ENCODE measurements at places on chromosomes 13 and 19. TPM values are rescaled to one million over a fixed set of nuclear protein-coding genes. Genes with fewer than 3 reads are reported as not detected.

C13orf42 gene
- not detected for polyA plus RNA-seq

PLPPR3 gene
- 1.3 TPM for polyA plus RNA-seq

ZNF681 gene
- 0.36 TPM for polyA plus RNA-seq

PDE4A gene
- polyA plus RNA-seq, result 5.1 TPM

IGSF23 gene
- 0.37 TPM for polyA plus RNA-seq

FBXO27 gene
- polyA plus RNA-seq, result 2.4 TPM

ZNF729 gene
- polyA plus RNA-seq, result not detected

SLC5A5 gene
- not detected for polyA plus RNA-seq

CARD8 gene
- polyA plus RNA-seq, result 22.4 TPM

TMEM38A gene
- 2.4 TPM for polyA plus RNA-seq

ZNF497 gene
- 0.06 TPM for polyA plus RNA-seq

SULT2A1 gene
- not detected for polyA plus RNA-seq

DNA sequence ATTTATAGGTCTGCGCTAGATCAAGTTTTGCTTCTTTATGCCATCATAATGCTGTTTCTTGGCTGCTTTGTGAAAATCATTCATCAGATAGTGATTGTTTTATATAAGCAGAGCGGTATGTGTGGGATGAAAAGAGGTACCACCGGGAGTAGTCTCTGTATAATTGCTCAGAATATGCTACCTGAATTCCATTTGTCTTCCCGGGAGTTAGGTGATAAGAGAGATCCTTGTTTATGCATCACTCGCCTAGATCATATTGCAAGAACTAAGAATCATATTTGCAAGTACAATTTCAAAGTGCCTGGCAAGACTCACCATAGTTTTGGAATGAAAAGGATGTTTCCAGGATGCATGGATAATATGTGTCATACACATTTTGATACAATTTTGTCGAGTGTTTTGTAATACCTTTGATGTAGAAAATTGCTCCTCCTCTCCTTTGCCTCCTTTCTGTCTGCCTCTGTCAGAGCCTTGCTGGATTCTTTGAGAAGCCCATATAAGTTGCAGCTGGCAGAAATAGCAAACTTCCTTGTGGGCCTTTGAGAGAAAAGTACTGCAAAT is 1306.0 kb upstream of the SLC10A2 start:
- no peak for DNase-seq

DNA sequence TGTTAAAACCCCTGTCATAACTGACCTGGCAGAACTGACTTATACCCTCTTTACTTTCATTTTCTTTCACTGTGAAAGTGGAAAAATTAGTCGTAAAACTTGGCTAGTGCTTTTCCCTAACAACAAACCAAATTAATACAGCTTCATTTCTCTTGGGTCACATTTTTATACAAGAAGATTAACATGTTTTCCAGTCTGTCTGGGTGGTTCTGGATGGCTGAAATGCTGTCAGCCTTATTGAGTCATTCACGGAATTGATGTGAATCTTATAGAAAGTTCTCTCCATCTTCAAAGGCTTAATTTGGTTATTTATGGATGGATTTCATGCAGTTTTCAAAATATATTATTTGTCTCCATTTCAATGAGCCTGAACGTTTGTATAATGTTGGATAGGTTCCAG is 440.0 kb downstream of the KCTD12 start:
- DNase-seq, result no peak

DNA sequence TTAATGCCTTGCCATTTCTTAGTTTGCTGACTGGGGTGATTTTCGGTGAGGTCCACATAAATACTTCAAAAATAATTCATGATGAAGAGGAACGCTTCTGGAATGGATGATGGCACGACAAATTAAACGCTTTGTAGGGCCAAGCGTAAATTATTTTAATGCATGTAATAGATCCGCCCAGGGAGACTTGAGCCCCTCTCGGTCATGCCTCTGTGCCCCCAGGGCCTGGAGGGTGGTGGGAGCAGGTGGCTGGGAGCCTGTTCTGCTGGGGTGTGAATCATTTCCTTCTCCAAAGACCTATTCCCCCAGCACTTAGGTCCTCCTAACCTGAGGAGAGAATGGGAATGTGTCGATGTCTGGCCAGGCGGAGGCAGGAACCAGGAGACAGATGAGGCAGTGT is 350.6 kb downstream of the ZNF536 start:
- no peak for DNase-seq

DNA sequence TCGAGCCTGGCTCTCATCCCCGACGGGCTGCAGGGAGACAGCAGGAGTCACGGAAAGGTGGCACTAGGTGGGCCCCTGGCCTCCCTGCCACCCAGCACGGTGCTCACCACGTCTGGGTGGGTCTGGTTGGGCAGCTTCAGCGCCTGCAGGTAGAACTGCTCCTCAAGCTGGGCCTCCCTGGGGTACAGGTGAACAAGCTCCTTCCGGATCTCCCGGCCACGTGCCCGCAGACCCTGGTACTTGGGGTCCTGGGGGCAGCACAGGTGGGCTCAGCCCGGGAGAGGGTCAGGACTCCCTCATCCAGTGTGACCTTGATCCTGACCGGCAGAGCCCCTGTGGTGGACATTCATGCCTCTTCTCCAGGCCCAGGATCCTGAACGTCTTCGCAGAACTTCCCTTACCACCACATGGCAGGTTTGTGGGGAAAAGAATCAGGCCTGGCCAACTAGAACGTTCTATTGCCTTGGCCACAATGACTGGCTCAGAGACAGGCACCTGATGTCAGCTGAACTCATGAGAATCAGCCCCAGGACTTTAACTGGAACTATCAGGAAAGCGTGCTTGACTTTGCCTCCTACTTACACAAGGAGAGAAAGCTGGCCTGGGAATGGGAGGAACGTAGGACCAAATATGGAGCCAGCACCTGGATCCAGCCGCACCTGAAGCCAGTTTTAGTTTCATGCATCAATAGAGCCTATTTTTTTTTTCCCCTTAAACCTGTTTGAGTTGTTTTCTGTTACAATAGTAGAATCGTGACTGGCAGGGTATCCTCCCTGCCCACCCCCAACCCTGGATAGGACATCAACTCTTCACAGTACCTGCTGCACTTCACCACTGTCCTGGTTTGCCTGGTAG is 8.9 kb downstream of the SARS2 start:
- DNase-seq, result no peak

GRCh38 chr13:113655346-113656002 is 2.5 kb downstream of the ATP4B start:
- DNase-seq, result no peak

- no peak for DNase-seq
These were observed 62.2 kb downstream of the ZAR1L start for GRCh38 chr13:32252812-32253438.

DNA sequence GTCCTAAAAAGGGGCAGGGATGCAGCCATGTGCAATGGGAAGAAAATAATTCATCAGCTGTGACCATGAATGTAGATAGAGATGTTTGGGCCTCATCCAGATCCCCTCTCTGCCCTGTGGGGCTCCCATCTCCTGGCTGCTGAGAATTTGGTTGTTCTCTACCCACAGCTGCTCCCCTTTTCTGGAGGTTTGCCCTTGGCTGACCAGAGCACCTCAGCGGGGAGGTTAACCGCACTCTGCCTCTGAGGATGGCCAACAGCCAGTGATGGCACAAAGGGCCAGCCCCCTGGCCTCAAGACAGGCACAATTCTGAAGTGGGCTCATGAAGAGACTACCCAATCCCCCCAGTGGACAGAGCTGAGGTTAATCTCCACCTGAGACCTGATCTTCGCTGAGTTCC is 61.5 kb upstream of the SERP2 start:
- no peak for DNase-seq

GRCh38 chr19:795073-795611 is 2.1 kb upstream of the PTBP1 start:
- DNase-seq, result no peak

DNA sequence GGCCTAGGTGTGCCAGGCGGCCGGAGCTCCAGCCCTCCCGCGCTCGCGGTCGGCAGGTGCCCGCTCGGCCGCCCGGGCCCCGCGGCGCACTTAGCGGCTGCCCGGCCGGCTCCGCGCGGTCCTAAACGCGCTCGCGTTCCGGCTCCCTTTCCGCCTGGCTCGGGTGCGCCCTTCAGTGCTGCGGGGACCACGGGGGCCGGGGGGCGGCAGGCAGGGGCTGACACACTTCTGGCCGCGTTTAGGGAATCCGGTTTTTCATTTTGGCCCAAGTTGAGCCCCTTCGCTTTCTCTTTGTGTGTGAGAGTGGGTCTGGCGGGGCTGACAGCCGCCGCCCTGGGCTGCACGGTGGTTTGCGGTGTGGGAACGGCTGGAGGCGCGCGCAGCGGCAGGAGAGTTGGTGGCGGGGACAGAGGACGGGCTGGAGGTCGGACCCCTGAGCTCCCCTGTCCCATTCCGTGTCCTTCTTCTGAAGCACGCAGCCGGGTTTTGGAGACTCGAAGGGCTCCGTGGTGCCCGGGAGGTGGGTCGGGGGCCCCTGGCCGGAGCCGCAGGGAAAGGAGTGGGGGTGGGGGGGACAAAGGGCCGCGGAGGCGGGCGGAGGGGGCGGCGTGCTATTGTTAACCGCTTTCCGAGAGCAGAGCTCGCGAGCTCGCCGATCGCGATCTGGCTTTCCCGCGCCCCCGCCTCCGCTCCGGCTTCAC is 3.1 kb downstream of the FGF9 start:
- DNase-seq, result no peak

- no peak for DNase-seq
These were observed 88.4 kb upstream of the OXGR1 start for GRCh38 chr13:97082461-97083207.

GRCh38 chr13:24897293-24897692 is 133.3 kb downstream of the RNF17 start:
- DNase-seq, result no peak

- DNase-seq, result no peak
These were observed 457.7 kb upstream of the SPRY2 start for GRCh38 chr13:80798576-80799133.

DNA sequence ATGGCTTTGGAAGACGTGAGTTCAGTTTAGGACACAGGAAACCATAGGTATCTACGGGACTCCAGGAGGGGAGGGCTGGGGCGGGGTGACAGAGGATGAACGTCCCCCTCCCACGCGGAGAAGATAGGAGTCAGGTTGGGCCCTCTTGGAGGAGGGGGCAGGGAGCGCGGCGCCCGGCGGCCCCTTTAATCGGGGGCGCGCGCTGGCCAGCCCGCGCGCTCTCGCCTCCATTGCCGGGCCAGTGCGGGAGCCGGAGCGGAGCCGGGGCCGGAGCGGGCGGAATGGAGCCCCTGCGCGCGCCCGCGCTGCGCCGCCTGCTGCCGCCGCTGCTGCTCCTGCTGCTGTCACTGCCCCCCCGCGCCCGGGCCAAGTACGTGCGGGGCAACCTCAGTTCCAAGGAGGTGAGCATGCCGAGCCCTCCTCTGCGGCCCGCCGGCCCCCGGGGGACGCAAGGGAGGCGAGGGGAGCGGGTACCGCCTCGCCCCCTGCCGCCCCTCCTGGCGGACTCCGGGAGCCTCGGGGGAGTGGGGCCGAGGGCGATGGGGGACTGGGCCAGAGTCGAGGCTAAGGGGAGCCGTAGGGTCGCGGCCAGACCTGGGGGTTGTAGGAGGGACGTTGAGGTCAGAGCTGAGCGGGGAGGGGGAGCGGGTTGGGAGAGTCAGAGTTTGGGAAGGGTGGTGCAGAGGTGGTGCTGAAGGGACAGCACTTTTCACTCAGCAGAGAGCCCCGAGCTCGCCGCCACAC is at the start of gene TMEM145:
Gene TMEM145, plus strand, starts transcription at position 214 of the 744 bp plus-strand sequence. Its CDS starts 68 bp downstream, at position 282.
- DNase-seq, result no peak

DNA sequence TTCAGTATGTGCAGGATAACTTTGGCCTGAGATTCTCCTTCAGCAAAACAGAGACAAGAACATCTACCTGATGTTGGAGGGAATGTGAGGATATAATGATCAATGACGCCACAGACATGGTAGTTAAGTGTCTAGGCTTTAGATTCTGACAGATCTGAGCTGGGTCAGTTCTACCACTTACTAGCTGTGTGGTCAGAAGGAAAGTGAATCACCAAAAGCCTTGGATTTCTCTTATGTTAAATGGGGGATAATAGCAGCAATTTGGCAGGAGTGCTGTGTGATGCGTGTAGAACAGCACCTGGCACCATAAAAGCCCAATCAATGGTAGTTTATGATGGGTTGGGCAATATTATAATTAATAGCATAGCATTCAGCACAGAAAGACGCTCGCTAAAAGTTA is 41.7 kb downstream of the RXFP2 start:
- no peak for DNase-seq

- DNase-seq, result no peak
These were observed 14.1 kb downstream of the AP2A1 start for GRCh38 chr19:49780861-49781260.

GRCh38 chr13:42333613-42334328 is 61.8 kb downstream of the AKAP11 start:
- no peak for DNase-seq

DNA sequence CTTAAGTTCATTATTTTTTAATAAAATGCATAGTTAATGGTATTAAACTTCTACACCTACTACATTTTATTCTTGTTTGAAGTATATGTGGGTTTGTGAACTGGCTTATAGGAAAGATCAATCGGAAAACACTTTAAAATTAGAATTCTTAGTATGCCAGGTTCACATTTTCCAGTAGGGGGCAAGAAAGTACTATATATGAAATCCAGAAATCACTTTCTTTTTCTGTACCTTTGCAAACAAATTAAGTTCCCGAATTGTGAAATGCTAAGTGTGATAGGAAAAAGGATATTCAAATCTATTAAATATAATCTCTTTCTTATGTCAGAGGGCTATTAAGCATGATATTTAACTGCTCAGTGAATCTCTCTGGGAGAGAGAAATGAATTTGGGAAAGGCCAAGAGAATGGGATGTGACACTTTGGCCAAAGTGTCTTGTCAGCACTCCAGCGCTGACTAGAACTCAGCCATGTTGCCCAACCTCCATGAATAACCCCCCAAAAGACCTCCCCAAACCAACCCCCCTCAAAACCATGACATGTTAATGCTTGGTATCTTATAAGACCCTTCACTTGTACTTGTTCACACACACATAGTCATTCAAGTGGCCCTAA is 122.6 kb upstream of the SLC10A2 start:
- DNase-seq, result no peak

- DNase-seq, result no peak
These were observed 306.1 kb downstream of the IRS2 start for GRCh38 chr13:109480011-109480955.

- no peak for DNase-seq
These were observed 502.8 kb downstream of the COG6 start for GRCh38 chr13:40158218-40158617.

GRCh38 chr19:1213391-1214286 is 8.1 kb downstream of the STK11 start:
- DNase-seq, result no peak

DNA sequence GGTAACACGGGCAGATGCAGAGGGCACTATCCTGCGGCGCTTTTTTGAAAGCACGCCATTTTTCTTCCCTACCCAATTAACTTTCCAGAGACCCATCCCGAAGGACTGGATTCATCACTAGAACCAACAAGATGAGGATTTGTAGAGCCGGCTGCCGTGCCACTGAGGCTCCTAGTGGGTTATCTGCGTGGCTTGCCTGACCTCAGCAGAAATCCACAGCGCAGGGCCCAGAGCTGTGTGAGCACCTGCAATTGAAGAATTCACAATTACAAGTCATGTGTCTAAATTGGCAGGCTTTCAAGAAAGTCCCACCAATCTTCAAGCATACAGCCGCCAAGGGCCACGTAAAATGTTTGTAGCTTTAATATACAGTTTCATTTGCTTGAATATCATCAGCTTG is 75.5 kb downstream of the ALOX5AP start:
- DNase-seq, result no peak

GRCh38 chr13:54357284-54357933 is 1328.8 kb downstream of the OLFM4 start:
- DNase-seq, result no peak

GRCh38 chr19:55647732-55648584 is at the start of gene CCDC106:
CCDC106 (plus strand) TSS chr19:55648212; CDS start chr19:55649047, 835 bp downstream.
- no peak for DNase-seq
